ENCODE measurements at places on chromosomes 4 and X. TPM values are rescaled to one million over a fixed set of nuclear protein-coding genes. Genes with fewer than 3 reads are reported as not detected.

DNA sequence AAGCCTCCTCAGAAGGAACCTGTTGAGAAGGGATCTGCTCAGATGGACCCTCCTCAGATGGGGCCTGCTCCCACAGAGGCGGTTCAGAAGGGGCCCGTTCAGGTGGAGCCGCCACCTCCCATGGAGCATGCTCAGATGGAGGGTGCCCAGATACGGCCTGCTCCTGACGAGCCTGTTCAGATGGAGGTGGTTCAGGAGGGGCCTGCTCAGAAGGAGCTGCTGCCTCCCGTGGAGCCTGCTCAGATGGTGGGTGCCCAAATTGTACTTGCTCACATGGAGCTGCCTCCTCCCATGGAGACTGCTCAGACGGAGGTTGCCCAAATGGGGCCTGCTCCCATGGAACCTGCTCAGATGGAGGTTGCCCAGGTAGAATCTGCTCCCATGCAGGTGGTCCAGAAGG, 22.9 kb downstream of the REST start:
- no peak for DNase-seq

The TCEANC gene
- total RNA-seq, result 9.0 TPM

GRCh38 chr4:53676402-53676871, 85.2 kb upstream of the LNX1 start:
- DNase-seq, result no peak

The SMIM10 gene
- 1.1 TPM for total RNA-seq

The F8A1 gene
- total RNA-seq, result 4.0 TPM

- DNase-seq, result no peak
Observed at GRCh38 chrX:139506333-139506732, 24.2 kb upstream of the F9 start.

The BBS12 gene
- 7.3 TPM for total RNA-seq

DNA sequence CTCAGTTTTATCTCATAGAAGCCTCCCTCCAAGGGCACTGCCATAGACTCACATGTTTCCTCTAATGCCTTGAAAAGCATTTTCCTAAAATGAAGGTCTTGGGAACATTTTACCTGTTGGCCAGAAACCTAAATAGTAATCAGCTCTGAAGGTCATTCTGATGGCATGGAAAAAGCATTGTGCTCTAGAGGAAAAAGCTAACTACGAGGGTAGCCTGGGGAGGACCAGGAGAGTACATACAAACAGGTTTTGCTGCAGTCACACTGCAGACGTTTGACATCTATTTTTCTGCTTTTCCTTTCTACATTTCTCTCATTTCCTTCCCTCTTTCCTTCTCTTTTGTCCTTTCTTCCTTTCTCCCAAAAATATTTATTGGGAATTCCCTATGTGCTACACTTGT, 103.3 kb upstream of the SORBS2 start:
- DNase-seq, result no peak

- no peak for DNase-seq
Observed at GRCh38 chr4:5366421-5366820, 315.1 kb downstream of the STK32B start.

GRCh38 chr4:113179996-113180395, 130.5 kb downstream of the ANK2 start:
- peak; percentile 58 for DNase-seq

The FGG gene
- 0.64 TPM for total RNA-seq

DNA sequence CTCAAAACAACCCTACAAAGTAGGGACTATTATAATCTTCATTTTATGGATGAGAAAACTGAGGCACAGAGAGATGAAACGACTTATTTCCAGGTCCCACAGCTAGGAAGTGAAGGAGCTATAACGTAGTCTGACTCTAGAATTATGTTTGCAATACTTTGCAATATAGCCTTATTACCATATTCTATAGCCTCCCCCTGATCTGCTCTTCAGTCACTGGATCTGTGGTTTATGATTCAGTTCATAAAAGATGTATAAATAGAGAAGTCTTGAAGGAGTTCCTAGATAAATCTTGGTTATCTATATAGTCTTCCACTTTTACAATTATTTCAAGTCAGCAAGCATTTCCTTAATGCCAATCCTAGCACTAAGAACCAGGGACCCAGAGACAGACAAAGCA, 57.5 kb downstream of the OPHN1 start:
- DNase-seq, result no peak

DNA sequence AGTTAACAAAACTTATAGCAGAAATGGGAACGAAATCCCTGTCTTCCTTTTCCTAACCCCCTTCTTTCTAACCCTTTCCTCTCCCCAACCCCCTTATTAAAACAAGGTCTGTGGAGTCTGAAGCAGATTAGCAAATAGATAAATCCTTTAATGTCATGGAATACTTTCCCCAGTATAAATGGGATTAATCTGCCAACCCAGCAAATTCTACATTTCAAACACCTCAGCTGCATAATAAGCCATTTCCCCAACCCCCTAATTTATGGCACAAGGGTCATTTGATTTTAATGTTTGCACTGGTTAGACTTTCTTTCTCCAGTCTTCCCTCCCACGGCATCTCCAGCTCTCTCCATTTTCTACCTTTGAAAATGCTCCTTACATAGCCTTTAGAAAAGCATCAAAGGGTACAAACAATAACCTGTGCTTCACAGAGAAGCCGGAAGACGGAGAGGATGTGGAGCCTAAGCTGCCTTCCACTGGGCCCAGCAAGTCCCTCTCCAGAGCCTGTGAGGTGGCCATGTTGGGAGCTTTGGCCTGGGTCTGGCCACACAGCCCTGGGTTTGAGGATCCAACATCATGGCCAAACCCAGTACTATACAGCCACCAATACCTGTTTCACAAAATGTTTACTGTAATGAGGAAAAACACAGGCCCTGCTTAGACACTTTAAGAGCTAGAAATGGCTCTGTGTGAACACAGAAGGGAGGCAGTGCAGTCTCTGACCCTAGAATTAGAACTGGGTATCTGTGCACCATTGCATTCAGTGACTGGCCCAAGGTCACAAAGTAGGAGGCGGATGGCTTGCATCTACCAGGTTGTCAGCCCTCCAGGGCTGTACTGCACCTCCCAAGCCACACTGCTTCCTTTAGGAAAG, 56.9 kb upstream of the SPRY1 start:
- no peak for DNase-seq

The HTATSF1 gene
- total RNA-seq, result 50.9 TPM
